Bladder microvascular endothelial cell (primary cell): ENCODE measurements at places on chromosomes 12 and 14. TPM values are rescaled to one million over a fixed set of nuclear protein-coding genes. Genes with fewer than 3 reads are reported as not detected.

KLRC4 gene
- not detected in 2 replicates for total RNA-seq

LRRC10 gene
- not detected in 2 replicates for total RNA-seq

TRHDE gene
- not detected in 2 replicates for total RNA-seq

LALBA gene
- total RNA-seq: not detected in 2 replicates

LRCOL1 gene
- total RNA-seq: 2.5 TPM in 1 of 2 replicates, not detected in the other

GARIN6 gene
- total RNA-seq: not detected in 2 replicates

SNAPC1 gene
- 7.6 and 59.1 TPM in 2 replicates for total RNA-seq

E2F7 gene
- total RNA-seq: 6.3 and 12.3 TPM in 2 replicates

EPYC gene
- not detected in 2 replicates for total RNA-seq

TAS2R20 gene
- total RNA-seq: 1.6 and 8.5 TPM in 2 replicates

BLOC1S1 gene
- 47.5 and 72.9 TPM in 2 replicates for total RNA-seq

PLEKHG7 gene
- total RNA-seq: not detected in 2 replicates

RNASE4 gene
- total RNA-seq: 4.0 and 9.3 TPM in 2 replicates

EGLN3 gene
- total RNA-seq: 1.1 and 1.4 TPM in 2 replicates
